Right ventricle myocardium inferior (tissue), 1 donor: ENCODE measurements at places on chromosomes 16 and 17. TPM values are rescaled to one million over a fixed set of nuclear protein-coding genes. Genes with fewer than 3 reads are reported as not detected.

DNA sequence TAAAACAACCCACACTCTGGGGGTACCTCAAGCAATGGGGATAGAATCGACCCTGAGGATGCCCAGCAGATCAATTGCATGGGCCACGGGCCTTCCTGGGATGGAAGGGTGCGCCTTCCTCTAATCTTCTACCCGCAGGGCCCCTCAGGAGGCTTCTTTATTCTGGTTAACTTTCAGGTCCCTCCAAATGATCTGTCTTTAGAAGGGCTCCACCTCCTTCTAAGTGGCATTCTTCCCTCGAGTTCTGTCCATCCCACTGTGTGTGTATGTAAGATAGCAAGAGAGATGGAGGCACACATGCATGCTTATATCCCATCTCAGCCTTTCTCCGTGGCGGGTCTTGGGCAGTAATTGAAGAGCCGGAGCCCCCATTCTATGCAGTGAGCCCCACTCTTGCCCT lies 125.7 kb downstream of the MRM1 start:
- DNase-seq = no peak

DNA sequence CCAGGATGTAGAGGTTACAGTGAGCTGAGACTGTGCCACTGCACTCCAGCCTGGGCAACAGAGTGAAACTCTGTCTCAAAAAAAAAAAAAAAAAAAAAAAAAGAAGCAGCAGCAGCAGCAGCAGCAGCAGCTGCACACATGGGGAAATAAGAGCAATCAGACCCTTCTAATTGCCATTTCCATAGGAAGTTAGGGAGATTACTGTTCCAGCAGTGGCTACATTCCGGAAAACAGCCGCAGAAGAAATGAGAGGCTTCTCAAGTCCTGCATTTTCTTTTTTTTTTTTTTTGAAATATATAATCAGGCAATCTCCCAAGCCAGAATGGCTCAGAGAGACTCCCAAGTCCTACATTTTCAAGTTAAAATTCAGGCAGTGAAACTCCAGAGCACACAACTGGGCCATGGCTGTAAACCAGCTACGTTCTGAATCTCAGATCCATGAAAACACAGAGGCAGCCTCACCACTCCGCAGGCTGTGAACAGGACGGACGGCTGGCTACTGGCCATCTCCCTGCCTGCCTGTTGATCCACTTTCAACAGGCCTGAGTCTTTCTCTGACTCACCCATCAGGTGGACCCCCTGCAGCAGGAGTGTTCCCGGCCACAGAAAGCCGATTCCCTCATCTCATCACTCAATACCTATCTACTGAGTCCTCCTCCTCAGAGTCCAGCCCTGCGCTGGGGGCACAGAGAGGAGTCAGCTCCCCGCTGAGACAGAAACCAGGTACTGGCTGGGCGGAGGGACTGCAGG lies 15.0 kb downstream of the TRPV1 start:
- peak; percentile 66 for DNase-seq

DNA sequence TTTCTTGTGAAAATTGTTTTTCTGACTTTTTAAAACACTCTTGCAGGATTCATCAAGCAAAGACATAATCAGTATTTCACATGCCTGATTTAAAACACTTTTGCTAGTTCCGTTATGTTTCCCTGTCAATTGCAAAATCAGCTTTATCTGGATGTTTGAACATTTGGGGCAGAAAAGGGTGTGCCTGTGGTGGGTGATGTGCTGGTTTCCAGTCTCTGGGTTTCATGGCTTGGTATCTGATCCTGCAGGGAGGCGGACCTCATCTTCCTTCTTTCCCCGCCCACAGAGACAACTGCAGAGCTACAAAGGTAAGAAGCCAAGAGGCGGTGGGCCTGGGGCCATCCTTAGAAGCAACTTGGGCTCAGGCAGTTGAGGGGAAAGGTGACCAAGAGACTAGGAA lies 41.8 kb downstream of the NLRC5 start:
- no peak for DNase-seq

GRCh38 chr16:74462361-74462760 lies 41.1 kb upstream of the CLEC18B start:
- no peak for DNase-seq

DNA sequence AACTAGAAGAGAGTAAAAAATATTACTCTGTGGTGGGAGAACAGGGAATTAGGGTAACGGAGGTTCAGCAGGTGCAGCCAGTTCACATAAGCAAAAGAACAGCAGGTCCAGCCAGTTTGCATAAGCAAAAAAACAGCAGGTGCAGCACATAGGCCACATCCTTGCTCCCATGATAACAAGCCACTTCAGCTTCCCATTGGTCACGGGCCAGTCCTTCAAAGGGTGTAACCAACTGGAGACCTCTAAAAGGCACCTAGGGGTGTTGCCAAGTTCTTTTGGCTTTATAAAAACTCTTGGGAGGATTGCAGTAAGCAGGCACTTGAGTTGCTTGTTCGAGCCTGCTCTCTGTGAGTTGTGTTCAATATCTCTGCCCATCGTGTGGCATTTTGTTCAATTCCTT lies 488.1 kb downstream of the XYLT1 start:
- DNase-seq = no peak

DNA sequence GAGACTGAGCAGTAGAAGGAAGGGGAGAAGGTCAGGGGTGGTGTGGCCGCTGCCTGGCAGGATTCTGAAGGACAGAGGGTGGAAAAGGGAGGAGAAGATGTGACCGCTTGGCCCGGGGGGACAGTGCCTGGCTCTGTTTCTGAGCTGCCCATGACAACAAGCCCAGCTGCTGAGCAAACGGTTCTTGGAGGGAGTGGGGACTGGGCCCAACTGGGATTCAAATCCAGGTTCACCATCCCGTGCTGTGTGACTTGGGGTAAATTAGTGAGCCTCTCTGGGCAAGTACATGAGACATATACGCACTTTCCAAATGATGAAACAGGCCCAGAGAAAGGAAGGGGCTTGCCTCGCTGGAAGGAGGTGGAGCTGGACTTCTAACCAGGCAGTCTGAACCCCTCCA lies 23.3 kb downstream of the SEC14L5 start:
- DNase-seq = no peak

CCL3 gene
- not detected for total RNA-seq

SPNS2 gene
- 12.4 TPM for total RNA-seq

DNAH3 gene
- 1.0 TPM for total RNA-seq

P2RX1 gene
- 0.16 TPM for total RNA-seq

MSI2 gene
- total RNA-seq = 96.8 TPM
